Skin of body (tissue), 3 donors: ENCODE measurements at places on chromosomes 16 and 17.
A peak's percentile ranks its signal among the peaks of the same experiment; 100 is the strongest.

- DNase-seq = no peak
These were observed 1.3 kb downstream of the HNF1B start for GRCh38 chr17:37743612-37743874.

DNA sequence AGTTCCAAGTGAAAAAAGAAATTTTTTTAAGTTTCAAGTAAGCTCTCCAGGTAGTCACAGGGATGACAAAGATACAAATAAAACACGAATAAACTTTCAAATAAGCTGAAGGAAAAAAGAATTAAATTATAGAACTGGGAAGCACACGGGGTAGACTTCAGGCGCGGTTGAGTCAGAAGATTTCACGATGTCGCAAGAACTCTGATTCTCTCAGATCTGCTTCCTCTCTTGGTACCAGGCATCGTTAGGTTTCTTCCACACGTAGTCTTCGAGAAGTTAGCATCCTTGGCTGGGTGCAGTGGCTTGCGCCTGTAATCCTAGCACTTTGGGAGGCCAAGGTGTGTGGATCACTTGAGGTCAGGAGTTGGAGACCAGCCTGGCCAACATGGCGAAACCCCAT, 784.1 kb upstream of the RBFOX1 start:
- no peak for DNase-seq

- DNase-seq = no peak
These were observed 172.0 kb downstream of the AXIN2 start for GRCh38 chr17:65389426-65389825.

GRCh38 chr17:68468334-68468733, 11.0 kb upstream of the WIPI1 start:
- DNase-seq = no peak

DNA sequence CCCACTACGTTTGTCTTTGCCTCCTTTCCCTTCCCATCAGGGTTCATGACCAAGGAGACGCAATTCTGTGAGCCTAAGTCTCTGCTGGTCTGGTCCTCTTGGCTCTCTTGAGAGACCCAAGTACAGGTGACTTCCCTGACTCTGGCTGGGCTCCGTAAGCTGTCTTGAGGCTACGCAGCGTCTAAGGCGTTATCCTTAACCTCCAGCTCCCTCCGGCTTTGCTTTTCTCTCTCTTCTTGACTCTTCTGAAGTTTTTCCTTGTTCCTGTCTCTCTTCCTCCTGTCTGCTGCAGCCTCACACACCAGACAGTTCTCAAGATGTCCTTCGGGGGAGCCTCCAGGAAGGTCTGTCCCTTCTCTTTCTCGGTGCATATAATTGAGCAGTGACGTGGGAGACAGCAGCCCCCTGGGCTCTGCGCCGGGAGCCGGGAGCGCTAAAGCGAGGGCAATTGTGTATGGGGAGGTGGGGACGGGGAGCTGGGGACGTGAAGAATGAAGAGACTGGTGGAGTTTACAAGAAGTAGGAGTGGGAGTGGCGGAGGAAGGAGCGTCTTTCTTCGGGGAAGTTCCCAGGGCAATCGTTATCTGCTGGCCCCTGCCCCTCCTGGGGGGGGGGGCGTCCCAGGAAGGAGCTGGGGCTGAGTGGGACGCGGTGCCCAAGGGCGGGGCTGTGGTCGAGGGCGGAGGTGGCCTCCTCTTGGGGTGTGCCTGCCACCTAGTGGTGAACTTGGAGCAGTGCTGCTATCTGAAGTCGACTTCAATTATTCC, 6.9 kb upstream of the PIRT start:
- peak; percentile 42 for DNase-seq
